ENCODE measurements at places on chromosomes 13 and 19. TPM values are rescaled to one million over a fixed set of nuclear protein-coding genes. Genes with fewer than 3 reads are reported as not detected.

The OR7A10 gene
- not detected for total RNA-seq

The CLDN10 gene
- total RNA-seq, result not detected

The DNAJC3 gene
- 49.1 TPM for total RNA-seq

The KLK10 gene
- not detected for total RNA-seq

The CFAP97D2 gene
- not detected for total RNA-seq

The C13orf42 gene
- total RNA-seq, result not detected

All from subcutaneous preadipocyte (primary cell).